ENCODE measurements at places on chromosomes 4 and X.

GRCh38 chr4:126750723-126751122 lies 882.0 kb upstream of the INTU start:
- no peak for DNase-seq

DNA sequence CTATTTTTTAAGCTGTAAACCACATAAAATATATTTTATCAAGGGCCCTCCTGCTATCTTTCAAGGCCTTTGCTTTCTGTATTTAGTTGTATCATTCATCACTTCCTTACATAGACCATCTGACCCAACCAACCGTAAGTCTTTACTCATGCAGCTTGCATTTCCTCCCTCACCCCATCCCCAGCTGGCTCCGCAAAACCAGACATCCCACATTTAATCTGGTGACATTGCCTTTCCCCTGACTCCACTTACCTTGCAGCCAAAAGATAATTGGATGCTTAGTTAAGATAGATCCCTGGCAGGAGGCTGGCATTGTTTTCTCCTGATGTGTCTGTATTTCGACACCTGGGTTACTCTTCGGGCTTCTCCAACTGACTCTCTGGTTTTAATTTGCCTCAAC lies 183.7 kb upstream of the LDB2 start:
- DNase-seq, result no peak

DNA sequence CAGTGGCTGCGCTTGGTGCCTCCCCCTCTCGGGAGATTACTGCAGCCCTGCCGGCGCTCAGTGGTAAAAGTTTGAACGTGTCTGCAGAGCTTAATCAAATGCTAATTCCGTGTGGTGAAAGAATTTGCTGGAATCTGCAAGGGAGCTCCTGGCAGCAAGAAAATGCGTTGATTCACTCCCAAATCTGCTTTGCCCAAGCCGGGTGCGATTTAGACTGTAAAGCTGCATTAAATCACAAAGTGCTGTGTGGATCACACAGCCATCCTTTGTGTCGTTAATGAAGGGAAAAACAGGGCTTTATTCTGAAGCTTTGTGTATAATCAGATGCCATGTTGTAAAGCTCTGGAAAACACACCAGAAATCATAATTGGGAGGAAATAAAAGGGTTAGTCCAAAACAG lies 444.1 kb downstream of the BCOR start:
- no peak for DNase-seq

DNA sequence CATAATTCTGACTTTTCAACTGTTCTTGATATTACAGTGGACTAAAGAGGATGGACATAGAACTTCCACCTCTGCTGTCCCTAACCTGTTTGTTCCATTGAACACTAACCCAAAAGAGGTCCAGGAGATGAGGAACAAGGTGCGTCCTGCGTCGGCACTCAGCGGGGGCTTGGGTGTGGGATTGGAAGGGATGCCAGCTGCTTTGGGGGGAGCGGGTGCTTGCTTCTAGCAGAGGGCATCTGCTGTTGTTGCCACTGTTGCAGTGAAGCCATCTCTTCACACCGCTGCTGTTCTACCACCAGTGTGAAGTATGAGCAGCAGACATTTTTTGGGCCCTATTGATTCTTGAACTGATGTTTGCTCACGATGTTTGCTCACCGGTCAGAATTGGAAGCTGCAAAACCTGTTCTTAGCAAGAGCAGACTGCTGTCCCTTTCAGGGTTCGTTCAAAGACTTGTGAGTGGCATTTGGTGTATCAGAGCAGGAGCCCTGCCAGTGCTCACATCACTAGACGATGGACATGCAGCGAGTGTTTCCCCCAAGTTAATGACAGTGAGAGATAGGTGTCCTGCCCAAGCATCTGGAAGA lies 55.4 kb downstream of the NOP14 start:
- no peak for DNase-seq

DNA sequence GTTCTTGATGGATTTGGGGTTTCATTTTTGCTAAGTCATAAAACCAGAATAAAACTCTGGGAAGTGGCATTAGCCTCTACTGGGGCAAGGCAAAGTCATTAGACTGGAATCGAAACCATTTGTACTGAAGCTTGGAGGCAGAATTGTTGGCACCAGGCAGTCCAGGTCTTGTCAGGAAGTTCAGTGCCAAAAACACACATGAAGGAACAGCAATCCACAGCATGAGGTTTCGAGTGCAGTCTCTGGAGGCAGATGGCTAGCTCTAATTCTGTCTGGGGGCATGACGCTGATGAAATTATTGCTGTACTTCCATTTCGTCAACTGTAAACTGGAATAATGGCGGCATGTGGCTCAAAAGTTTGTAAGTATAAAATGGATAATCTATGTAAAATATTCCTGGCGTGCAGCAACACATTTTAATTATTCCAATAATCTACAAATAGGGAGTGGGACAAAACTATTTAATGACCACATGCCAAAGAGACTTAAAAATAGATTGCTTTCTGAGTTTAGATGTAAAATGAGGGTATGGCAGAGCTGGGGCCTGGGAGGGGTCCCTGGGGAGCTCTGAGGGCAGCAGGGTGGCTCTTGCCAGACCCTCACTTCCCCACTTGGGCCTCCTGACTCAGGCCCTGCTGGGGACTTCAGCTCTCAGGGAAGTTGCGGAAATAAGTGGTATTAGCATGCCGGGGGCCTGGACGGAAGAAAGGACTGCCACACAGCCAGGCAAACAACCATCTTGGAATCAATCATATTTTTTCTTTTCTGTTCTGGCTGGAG lies 18.8 kb upstream of the CENPU start:
- no peak for DNase-seq

DNA sequence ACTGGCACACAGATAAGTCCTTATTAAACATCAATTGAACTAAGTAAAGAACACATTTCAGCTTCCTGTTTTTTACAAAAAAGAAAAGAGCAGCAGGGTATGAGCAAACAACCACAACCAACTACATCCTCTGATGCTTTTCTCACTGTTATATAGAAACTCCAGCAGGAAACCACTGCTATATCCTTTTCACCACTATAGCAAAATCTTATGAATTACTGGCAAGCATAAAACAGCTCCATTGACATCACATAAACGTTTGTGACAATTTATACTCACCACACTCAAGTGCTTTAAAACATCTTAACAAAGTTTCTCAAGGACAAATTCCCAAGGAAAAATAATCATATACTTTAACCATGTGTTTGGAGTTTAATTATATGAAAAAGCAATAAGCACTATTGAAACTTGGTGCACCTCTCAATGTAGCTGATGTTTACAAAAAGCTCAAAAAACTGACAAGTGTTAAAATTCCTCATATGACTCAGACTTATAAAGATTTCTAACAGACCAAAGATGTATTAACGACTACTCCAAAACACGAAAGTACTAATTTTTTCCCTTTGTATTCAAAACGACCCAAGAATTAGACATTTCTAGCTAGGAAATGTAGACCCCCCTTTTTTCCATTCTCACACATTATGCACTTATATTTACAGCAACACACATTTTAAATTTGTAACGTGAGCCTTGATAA lies 12.9 kb downstream of the GPRIN3 start:
- DNase-seq, result no peak

GRCh38 chr4:35963974-35964515 lies 280.3 kb downstream of the ARAP2 start:
- DNase-seq, result peak; percentile 5

GRCh38 chr4:71304289-71304850 lies 34.5 kb upstream of the SLC4A4 start:
- DNase-seq, result no peak

GRCh38 chr4:125948021-125948420 lies 633.3 kb downstream of the FAT4 start:
- no peak for DNase-seq

All from kidney epithelial cell (primary cell).